ENCODE measurements at places on chromosomes 12 and 14.

DNA sequence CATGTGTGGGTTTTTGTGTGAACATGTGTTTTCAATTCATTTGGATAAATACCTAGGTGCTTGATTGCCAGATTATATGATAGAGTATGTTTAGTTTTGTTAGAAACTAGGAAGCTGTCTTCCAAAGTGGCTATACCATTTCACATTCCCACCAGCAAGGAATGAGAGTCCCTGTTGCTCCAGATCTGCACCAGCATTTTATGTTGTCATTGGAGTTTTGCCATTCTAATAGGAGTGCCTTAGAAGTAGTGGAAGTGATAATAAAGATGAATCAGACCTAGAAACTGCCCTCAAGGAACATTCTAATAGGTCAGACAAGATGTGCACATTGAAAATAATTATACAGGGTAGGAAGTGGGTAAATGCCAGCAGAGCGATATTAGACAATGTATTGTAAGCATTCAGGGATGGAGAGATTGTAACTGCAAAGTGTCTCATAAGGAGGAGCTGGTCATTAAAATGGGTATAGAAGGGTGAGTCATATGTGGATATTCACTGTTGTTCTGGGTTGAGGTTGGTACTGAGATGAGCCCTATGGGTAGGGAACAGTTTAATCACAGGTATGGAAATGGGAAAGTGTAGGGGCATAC, 71.4 kb downstream of the MNAT1 start:
- no peak for DNase-seq

GRCh38 chr14:101961746-101962502, 2.4 kb upstream of the DYNC1H1 start:
- no peak for DNase-seq

- no peak for DNase-seq
Measured at GRCh38 chr12:42725809-42726208, 136.3 kb upstream of the PRICKLE1 start.

GRCh38 chr14:92392711-92393110, 69.7 kb downstream of the SLC24A4 start:
- DNase-seq = no peak

DNA sequence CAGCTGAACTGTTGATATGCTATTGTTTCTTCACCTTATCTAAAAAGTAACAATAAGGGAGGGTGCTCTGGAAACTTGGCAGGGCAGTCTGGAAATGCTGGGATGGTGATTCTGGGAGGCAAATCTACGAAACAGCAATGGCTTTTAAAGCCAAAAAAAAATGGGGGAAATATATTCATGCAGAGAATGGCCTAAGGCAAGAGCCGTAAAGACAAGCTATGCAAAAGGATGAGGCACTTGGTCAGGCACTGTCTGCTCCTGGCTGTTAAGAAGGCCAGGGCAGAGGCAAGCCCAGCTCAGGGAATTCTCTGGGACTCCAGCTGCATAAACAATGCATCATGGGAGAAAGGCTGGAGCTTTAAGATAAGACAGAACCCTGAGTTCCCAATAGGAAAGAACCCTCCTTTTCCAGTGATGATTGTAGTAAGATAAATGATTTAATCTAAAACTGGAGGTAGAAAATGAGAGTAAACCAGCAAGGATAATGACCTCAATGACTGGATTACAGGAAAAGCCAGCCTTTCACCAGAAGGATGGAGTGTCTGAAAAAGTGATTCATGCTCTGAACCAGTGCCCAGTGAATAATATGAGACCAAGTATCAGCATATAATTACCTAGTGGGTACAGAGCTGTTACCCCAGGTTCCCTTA, 46.0 kb downstream of the ITPR2 start:
- DNase-seq = no peak

DNA sequence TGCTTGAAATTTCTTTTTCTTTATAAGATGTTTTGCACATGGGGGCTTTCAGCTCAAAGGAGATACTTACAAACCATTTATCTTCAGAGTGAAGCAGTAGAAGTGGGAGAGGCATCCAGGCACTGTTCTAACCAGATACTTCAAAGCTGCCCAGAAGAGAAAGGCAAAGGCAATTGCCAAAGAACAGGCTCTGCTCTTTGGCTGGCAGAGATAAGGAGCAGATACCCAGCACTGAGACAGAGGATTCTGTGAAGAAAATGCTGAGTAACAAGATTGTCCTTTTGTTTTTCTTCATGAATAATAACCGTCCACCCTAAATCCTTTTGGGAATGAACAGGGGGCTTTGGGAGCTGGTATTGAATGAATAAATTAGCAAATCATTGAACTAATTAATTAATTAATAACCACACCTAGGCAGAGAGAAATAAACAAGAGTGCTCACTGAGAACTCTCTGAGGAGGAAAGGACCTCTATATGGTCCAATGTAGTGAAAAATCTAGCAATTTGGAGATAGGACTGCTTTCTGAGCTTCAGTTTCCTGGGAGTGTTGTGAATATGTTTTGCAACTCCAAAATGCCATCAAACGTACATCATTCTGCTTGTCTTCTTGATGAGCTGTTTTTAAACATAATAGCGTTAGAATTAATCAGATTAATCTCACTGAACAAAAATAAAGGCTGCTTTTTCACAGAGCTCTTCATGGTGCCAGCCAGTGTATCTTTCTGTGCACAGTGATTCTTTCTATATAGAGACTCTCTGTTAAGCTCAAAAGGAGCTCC, 192.8 kb upstream of the AMIGO2 start:
- no peak for DNase-seq

GRCh38 chr14:64089920-64090319, 204.3 kb downstream of the ESR2 start:
- no peak for DNase-seq

DNA sequence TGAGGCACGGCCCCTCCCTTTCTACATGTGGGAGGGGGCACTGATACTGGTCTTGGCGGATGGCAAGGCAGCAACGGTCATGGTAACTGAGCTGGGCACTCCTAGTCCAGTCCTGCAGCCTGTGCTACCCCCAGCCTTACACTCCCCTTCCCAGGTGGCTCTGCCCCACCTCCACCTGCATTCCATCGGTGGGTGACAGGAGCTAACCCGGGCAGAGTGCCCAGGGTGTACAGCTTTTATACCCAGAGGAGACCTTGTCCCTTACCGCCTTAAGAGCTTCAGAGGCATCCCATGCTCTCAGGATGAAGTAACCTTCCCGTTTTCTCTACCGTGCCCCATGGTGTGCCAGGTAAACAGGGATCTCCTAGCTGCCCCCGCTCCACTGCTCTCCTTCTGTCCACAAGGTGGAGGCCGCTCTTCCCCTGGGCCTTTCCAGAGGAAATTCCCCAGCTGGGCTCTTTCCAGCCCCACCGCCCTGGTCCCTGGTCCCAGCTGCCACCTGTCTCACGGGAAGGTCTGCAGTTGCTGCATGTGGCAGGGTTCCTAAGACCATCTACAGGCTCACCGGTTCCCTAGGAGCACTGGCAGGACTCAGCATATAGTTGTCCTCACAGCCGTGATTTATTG, 20.5 kb downstream of the BRI3BP start:
- DNase-seq = no peak

- DNase-seq = no peak
Measured at GRCh38 chr12:101929365-101930041, 52.1 kb downstream of the DRAM1 start.

GRCh38 chr14:20645481-20645880, 4.0 kb upstream of the OR6S1 start:
- no peak for DNase-seq

DNA sequence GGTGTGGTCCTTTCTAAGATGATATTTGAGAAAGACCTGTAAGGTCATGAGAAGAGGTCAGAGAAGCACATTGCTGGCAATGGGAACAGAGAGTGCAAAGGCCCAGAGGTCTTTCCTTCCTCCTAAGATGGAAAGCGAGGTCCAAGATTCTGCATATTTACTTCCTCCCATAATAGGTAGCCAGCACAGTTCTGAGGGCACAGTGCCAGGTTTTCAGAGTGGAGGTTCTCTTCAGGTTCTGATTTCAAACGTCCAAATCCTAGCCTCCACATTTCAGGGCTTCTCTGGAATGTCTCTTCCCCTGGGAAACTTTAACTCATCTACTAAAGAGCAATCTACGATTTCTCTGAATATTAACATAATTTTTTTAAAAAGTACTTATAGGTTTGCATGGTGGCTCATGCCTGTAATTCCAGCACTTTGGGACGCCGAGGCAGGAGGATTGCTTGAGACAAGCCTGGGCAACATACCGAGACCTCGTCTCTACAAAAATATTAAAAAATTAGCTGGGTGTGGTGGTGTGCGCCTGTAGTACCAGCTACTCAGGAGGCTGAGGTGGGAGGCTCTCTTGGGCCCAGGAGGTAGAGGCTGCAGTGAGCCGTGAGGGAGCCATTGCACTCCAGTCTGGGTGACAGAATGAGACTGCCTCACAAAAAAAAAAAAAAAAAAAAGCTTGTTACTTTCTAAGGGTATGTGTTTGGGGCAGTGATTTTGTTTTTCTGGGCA, 526 bp upstream of the MRPL42 start:
- no peak for DNase-seq

DNA sequence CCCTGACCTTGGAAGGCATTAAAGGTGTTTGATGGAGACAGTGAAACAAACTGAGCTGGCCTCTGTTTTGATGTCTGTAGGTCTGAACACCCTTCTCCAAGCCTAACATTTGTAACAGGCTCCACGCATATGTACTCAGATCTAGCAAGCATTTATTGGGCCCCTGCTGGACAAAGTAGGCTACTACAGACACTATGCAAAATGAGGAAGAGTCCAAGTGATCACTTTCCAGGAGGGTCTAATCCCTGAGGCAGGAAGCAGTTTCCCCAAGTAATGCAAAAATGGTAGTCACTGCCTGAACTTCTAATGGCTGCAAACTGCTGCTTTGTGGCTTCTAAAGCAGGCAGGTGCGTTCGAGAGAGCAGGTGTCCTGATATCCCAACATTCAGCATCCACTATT, 405.8 kb downstream of the MED13L start:
- no peak for DNase-seq

- no peak for DNase-seq
Measured at GRCh38 chr12:113222730-113223531, 1.7 kb downstream of the TPCN1 start.

DNA sequence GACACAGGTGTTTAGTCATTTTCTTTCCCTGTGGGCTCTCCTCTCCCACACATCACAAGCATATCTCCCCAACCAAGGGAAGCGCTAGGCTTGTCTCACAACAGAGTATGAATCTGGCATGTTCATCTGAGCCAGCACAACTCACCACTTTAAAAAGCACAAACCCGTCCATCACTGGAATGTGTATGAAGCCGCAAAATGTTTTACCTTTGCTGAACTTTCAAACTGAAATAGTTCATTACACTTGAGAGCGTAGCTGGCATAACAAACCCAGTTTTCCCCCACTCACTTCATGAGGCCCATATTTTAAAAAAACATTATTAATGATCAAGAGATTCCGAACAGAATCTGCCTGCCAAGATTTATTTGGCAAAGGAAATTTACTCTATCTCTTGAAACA, 15.8 kb downstream of the NID2 start:
- no peak for DNase-seq

DNA sequence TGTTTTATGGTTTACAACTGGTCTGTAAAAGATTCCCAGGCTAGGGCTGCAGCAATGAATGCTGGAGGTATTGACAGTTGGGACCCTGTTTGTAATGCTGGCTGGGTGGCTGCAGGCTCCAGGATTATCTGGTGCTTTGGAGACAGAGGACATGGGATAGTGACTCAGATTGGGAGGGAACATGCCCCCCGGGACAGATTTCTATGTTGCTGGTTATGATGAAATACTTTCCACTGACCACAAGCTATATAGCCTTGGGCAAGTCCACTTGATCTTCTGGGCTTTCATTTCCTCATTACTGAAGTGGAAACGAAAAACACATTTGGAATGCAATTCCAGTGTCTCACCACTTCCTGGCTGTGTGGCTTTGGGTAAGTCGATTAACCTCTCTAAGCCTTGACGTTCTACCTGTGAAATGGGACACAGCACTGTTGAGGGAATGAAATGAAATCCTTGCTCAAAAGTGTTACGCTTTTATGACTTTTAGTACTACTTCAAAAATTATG, 6.3 kb upstream of the TPCN1 start:
- no peak for DNase-seq

DNA sequence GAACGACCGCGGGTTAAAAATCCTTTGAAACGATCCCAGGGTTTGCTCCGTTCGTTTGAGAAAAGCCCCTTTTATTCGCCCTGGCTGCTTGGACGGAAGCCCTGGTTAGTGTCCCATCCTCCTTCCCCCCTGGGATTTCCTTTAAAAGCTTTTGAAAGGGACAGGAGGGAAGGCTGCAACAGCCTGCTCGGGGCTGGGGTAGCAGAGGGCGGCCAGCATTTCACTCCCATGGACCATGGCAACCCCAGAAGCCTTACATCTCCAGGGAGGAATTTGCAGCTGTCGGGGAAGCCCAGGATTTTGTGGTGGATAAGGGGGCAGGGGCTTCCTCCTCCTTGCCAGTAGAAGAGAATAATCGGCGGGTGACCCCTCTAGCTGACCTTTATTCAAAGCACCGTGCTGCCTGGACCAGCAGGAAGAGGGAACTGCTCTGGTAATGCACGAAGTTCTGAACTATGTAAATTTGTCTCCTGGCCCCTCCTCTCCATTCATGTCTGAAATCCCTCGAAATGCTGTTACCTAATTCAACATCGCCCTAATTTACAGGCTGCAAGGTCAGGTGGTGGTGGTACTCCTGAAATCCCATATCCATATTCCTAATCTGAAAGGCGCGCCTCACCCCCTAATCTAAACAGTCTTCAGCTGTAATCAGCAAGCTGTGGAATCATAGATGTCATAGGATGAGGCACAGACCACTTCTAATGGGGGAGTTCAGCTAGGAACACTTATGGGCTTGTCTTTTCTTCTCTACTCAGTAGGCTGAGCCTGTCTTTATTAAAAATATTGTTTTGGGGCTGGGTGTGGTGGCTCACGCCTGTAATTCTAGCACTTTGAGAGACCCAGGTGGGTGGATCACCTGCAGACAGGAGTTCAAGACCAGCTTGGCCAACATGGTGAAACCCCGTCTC, 1.0 kb upstream of the CLIP1 start:
- DNase-seq = no peak

DNA sequence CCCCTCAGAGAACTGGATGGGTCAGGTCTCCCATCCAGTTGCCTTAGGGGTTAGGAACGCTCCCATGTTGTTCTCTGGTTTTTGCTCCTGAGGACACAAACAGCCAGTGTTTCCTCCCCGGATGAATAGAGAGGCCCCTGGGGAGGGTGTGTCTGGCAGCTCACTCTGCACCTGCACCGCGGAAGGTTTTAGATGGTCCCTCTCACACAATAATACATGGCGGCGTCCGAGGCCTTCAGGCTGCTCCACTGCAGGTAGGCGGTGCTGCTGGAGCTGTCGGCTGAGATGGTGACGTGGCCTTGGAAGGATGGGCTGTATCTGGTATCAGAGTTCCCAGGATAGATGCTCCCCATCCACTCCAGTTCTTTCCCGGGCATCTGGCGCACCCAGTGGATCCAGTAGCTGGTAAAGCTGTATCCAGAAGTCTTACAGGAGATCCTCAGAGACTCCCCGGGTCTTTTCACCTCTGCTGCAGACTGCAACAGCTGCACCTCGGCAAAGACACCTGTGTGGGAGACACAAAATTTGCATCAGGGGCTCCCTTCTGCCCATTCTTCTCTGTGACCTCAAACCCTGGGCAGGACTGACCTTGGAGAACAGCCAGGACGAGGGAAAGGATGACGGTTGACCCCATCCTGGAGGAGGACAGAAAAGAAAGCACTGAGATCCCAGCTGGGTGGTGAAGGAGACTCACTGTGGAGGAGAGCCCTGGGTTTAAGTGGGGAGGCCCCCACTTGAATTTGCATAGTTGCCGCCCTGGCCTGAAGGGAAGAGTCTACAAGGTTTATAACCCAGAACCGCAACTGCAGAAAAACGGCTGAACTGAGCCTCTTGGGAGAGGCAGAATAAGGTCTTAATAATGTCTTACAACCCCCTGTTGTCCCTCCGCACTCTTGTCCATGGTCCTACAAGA, 1324.8 kb downstream of the TMEM121 start:
- DNase-seq = no peak

GRCh38 chr14:54746019-54746418, 156.6 kb downstream of the GCH1 start:
- no peak for DNase-seq

All from activated CD8-positive, alpha-beta memory T cell treated with anti-CD3 and anti-CD28 coated beads for 1 hour (primary cell).